ENCODE measurements at places on chromosomes 7 and 10.

- no peak for DNase-seq
Observed at GRCh38 chr7:25615593-25615992, 387.3 kb upstream of the NPVF start.

DNA sequence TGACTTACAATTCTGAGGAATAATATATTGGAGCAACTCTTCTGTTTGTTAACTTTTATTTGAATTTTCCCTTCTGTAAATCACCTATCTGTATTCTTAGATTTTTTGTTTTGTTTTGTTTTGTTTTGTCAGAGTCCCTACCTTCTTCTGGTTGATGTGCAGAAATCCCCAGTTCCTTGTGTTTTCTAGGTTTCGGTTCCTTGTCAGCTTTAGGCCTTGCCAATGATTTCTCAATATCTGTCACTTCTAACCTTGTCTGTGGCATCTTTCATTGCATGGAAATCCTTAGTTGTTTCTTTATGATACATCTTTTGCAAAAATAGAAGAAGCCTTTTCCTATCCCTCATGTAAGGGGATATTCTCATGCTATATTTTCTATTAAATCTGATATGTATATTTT, 21.7 kb upstream of the ST8SIA6 start:
- DNase-seq: no peak

- no peak for DNase-seq
Observed at GRCh38 chr7:33201821-33202220, 72.5 kb downstream of the BBS9 start.

DNA sequence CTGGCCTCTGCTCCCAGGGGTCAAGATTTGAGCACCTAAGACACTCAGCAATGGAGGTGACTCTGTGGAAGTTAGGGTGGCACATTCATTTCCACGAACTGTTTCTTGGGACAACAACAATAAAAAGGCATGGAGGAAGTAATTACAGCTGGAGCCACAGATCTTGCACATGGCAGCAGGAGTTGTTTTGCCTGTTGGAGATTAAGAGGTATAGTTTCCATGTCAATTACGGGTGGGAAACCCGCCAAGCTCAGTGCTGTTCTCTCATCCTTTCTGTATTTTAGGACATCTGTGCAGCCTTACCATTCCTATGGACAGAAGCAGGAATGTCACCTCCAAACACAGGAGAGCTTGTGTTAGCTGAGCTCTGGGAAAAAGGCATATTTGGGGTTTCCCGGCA, 201.2 kb downstream of the SNX10 start:
- no peak for DNase-seq

DNA sequence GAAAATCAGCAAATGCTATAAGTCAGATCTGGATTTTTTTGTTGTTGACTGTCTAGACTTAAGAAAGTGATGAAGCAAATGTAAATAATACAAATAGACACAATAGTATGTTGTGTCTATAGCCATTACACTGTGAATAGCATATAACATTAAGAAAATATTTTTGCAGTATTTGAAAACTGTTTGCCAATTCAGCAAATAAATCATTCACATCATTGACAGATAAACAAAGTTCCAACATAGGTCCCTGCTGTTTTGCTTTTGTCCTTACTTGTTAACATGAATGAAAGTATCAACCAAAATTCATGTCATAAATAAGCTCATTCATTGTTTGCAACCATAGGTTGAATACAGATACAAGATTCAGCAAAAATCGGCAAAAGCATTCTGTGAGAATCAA, 200.5 kb downstream of the KIF20B start:
- DNase-seq: no peak

DNA sequence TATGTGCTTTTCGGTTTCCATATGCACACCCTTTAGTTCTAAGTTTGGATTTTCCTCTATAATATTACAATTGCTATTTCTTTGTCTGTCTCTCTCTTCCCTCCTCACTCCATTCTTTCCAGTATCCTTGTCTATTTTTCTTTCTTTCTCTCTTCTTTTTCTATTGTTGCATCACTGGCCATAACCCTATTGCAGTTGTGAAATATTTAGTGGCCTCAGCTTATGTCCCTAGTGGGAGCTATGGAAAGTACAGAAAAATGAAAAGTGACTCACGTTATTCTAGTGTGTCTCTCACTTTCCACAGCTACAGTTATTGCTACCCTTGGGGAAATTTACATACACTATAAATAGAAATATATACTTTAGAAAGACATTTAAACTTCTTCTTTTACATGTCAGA, 59.1 kb downstream of the CNTNAP2 start:
- no peak for DNase-seq

GRCh38 chr10:21401196-21401595, 124.3 kb downstream of the SKIDA1 start:
- DNase-seq: no peak

DNA sequence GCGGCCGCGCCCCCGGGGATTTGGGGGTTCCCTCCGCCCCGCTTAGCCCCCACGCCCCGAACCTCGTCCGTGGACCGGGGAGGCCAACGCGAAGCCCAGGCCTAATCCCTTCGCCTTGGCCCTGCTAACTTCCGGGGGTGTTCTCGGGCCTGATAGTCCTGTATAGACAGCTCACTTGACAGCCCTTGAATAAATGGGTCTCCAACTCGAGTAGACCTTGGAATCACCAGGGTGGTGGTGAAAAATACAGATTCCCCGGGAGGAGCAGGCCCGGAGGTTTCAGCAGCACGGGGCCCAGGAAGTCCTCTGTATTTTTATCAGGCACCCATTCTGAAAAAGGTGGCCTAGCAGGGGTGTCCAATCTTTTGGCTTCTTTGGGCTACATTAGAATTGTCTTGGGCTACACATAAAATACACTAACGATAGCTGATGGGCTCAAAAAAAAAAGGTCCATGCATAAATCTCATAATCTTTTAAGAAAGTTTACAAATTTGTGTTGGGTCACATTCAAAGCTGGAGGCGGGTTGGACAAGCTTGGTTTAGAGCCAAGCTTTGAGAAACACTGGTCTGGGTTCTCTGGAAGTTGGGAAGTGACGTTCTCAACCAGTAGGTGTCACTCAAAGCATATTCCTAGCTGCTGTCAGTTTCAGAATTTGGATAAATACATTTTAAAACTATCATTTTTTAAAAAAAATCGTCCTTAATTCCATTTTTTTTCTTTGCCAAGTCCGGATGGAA, 221.7 kb downstream of the PHTF2 start:
- DNase-seq: no peak

DNA sequence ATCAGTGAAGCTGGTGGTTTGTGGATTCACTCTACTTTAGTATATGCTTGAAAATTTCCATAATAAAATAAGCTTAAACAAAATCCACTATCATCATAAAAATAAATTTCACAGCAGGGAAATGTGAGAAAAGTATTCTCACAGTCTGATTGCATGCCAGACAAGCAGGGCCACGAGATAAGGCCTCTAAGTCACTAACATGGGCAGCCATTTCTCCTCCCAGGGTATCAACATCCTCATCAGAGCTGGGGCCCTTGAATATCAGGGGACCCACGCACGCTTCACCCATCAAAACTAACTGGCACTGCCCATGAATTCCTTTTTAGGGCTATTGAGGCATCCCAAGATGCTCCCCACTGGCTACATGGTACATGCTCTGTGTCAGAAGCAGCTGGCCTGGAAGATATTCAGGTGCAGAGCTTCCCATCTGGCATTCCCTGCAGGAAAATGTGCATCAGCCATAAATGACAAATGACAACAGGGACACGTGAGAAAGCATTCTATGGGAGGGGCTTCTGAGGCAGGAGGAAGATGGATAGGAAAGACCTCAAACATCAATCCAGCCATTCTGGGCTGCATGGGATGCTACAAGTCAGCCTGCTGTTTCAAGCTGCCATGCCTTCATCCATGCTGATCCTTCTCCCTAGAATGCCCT, 17.4 kb downstream of the CCDC6 start:
- no peak for DNase-seq

DNA sequence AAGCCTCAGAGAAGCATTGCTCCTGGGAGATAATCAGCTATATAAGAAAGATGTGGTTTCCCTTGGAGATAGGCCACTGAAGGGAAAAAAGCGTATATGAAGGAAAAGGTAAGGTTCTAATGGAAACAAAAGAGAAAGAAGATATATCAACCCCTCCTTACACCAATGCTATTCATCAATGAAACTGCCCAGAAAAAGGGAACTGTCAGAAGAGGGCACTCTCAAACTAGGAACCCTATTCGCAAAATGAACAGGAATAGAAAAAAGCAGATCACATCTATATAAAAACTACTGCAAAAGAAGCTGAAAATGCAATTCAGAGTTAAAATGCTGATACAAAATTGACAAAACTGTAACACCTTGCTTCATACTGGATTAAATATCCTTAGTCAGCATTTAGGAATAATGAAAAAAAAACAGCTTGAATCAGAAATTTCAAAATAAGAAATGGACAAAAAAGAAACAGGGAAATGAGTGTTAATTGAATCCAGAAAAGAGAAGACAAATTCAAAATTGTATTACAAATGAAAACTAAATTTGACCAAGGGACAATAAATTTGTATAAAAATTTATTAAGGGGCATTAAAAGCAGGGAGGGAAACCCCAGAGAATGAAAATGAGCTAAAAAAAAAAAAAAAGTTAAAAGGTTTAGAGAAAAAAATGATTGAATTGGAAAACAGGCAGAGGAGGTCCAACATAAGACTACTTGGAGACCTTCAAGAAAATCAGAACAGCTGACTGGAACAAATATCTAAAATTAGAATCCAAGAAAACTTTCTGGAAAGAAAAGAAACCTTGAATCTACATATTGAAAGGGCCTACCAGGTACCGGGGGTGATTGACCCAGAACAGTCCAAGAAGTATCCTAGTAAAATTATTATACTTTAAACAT, 17.9 kb downstream of the NHLRC2 start:
- no peak for DNase-seq

DNA sequence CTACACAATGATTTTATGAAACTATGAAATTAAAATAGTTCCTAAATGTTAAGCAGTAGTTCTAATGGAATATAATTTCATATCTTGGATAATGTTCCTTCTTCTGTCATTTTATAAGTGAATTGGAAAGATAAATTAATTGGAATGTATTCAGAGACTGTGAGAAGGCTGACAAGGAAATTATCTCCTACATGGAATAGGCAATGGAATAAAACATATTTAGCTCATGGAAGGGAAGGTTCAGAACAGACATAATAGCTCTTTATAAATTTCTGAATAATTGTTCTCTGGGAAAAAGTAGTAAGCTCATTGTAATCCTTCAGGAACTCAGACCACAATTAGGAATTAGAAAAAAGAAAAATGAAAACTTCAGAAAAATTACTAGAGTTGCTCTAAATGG, 1172.3 kb upstream of the SORCS1 start:
- DNase-seq: no peak

DNA sequence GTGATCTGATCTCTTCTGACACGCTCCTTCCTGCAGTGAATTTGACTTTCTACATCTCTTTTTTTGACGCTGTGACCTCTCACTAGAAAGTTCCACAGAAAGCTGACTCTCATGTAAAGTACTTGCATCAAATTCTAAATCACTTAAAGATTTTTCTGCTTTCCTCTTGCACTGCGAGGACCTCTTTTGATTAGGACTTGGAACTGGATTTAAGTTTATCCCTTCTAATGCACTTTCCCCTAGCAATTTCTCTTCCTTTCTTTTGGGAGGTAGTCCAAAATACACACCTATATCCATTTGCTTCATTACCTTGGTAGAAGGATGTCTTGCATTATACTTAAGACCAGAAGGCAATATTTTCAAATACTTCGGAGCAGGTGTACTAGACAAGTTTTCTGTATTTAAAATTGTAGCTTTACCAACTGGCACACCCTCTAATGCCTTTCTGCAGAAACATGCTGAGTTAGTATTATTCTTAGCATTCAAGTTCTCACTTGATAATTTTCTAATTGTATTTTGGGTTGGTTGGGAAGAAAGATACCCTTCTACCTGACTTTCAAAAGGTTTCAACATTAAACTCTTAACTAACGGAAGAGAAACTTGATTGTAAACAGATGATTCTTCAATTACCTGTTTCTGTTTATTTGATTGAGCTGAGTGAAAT, 4.6 kb downstream of the DCLRE1A start:
- no peak for DNase-seq

- DNase-seq: no peak
Observed at GRCh38 chr10:47378183-47378510, 5.9 kb downstream of the ZNF488 start.

DNA sequence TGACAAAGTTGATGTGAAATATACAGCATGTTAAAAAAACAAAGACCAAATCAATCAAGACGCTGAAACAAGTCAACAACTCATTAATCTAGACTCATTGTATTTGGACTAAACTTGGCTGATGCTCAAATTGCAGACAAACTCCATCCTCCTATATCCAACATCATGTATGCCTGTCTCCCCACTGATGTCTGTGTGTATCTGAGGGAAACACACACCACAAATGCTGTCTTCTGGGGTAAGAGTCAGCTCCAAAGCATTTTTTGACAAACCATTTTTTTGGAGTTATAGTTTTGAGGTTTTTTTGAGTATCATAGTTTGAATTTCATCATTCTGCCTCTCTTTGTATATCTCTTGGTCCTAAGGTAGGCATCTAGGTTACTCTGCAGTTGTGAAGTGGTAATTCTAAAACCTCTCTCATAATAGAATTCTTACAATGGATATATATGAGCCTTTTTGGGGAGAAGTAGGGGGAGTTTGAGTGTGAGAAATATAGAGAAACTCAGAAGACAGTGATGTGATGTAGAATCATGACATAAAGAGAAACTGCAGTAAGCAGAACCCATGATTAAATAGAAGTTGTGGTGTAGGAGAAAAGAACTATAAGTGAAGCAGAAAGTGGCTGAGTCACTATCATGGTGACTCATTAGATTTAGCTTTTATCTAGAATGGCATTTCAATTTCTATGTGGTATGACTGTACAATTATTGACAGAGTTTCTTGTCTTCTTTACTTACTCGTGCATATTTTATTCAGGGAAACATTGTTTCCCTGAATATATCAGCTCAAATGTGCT, 1531.1 kb upstream of the LRRTM3 start:
- no peak for DNase-seq

DNA sequence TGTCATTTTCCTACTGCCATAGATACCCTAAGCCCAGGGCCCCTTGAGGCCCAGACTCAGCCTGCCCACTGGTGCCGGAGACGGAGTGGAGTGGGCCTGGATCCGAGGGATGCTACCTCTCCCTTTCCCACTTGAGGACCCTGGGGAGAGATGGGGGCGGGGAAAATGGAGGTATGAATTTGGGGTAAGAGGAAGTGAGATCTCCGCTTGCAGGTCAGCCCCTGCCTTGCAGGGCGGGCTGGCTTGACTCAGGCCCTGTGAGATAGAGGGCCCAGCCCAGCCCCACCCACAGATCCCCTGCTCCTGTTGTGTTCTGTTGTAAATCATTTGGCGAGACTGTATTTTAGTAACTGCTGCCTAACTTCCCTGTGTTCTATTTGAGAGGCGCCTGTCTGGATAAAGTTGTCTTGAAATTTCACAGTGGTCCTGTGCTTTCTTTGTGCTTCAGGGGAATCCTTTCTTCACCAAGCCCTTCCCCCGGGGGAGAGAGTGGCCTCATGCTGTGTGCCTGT, 13.2 kb downstream of the YKT6 start:
- no peak for DNase-seq

- DNase-seq: no peak
Observed at GRCh38 chr10:14024329-14025202, 306.2 kb downstream of the FRMD4A start.

- DNase-seq: no peak
Observed at GRCh38 chr7:22348379-22348778, 8.6 kb downstream of the RAPGEF5 start.
